ENCODE measurements at places on chromosomes 11 and 22.

GRCh38 chr11:72039856-72040401 lies 40.4 kb downstream of the NUMA1 start:
- DNase-seq, result no peak

- no peak for DNase-seq
Observed at GRCh38 chr22:49767355-49768062, 60.2 kb downstream of the BRD1 start.

DNA sequence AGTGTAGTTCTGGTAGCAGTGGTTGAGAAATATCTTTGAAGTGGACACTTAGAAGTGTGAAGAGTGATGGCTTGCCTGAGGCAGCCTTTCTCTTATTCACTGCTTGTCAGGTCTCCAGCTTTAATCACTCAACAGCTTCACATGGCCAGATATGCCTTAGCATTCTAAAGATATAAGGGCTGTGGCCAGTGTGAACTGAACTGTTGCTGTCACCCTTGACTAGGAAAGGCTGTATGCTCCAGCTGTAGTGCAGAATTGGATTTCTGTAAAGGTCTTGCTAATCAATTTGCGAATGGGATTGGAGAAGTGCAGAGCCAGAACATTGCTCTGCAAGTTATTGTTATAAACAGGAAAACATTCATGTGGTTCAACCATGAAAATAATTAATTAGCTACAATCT lies 266.7 kb downstream of the TMEM135 start:
- no peak for DNase-seq

GRCh38 chr11:46222490-46223251 lies 54.8 kb upstream of the CREB3L1 start:
- no peak for DNase-seq

GRCh38 chr11:1534682-1535081 lies 37.4 kb downstream of the DUSP8 start:
- no peak for DNase-seq

- DNase-seq, result no peak
Observed at GRCh38 chr11:104614117-104614680, 284.1 kb downstream of the CASP12 start.

GRCh38 chr11:46330563-46331281 lies 16.5 kb upstream of the DGKZ start:
- DNase-seq, result no peak

- no peak for DNase-seq
Observed at GRCh38 chr11:65617990-65618751, 2.6 kb downstream of the PCNX3 start.

- no peak for DNase-seq
Observed at GRCh38 chr11:125062218-125062930, 731 bp upstream of the SLC37A2 start.

DNA sequence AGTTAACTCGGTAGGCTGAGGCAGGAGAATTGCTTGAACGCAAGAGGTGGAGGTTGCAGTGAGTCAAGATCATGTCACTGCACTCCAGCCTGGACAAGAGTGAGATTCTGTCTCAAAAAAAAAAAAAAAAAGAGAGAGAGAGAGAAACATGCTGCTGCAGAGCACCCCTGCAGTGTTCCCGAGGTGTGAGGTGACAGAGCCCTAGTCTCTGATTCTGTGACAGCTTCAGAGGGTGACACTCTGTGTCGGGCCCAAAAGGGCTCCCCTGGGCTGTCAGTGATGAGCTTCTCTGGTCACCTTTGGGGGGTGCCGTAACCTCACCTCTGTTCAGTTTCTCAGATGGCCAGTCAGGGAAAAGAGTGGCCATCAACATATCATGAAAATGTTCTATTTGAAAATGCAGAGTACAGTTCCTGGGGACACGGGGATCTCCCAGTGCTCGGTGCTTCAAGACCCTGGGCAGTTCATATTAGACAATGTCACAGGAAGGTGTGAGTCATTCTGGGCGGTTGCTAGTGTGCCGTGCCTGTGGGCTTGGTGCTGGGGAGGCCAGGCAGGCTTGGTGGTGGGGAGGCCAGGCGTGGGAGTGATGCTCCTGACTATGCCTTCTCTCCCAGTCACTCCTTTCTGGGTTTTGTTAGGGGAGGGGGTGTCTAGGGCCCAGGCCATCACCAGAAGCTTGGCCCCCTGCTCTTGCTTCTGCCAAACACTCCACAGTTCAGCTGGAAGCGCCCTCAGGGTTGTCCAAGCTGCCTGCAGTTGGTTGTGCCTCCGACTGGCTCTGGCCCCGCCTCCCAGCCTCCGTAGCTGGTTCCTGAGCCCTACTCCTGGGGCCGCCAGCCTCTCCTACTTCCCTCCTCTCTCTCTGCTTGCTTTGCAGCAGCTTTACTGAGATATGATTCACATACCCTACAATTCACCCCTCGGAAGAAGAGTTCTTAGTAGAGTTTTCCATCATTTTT lies 52.5 kb upstream of the CLDN5 start:
- no peak for DNase-seq

DNA sequence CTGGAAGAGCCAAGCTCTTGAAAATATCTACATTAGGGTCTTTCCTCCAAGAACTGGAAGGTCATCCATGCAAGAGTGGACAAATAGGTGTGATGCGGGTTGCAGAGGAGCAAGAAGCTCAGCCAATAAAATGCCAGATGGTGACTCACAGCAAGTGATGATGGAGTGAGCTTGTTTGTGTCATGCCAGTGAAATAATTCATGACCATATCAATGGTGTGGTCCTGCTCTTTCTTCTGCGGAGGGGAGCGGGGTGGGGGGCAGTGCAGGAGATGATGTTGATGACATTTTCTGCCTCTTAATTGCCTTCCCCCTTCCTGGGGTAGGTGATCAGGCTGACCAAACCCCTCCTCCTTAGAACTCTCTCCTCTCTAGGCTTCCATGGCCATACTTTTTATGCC lies 118.5 kb upstream of the TIMP3 start:
- DNase-seq, result no peak

DNA sequence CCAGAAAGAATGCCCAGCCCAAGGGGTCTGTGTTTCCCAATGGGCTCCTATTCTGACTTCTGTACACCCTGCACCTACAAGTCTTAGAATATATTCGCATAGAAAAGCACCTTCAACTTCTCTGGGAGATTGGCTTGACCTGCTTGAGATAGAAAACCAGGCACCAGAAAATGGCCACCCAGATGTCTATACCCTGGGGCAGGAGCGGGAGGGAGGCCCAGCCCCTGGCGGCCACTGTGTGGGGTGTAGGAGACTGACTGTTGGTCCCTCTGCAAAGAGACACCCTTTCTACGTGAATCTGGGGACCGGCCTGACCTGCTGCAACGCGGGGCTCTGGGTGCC lies 8.5 kb downstream of the DENND6B start:
- no peak for DNase-seq

- DNase-seq, result no peak
Observed at GRCh38 chr11:9133956-9134355, 42.6 kb upstream of the SCUBE2 start.

GRCh38 chr11:65298131-65298535 lies 16.5 kb upstream of the CDC42EP2 start:
- no peak for DNase-seq

DNA sequence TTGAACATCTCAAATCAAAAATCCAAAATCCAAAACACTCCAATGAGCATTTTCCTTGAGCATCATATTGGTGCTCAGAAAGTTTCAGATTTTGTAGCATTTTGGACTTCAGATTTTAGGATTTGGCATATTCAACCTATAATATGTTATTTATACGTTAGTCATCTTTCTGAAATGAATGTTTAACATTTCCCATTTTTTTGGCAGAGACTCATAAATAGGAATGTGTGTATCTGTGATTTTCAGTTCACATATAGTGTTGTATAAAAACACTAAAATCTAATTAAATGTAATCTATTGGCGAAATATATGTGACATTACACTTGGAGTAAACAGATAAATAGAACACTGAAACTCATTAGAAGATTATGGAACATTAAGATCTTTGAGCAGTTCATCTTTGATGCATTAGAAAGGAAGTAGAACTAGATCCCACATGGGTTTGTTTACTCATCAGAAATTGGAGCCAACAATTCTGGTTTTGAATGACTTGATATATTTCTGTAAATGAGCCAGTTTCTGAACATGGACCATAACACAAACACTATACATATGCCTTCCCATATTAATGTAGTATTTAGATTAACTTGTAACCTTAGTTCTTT lies 153.1 kb downstream of the UVRAG start:
- DNase-seq, result no peak

- DNase-seq, result no peak
Observed at GRCh38 chr11:6656936-6657335, 1.3 kb upstream of the DCHS1 start.

GRCh38 chr22:37206118-37206840 lies 6.0 kb downstream of the SSTR3 start:
- no peak for DNase-seq

- no peak for DNase-seq
Observed at GRCh38 chr22:19784384-19785175, 24.0 kb downstream of the TBX1 start.

GRCh38 chr22:50603511-50604255 lies 3.1 kb downstream of the MAPK8IP2 start:
- no peak for DNase-seq

GRCh38 chr22:27323661-27324060 lies 477.9 kb downstream of the MN1 start:
- no peak for DNase-seq
